Sciatic nerve (tissue), 2 donors: ENCODE measurements at places on chromosomes 4 and X.

- no peak for DNase-seq
Measured at GRCh38 chr4:86159216-86159615, 200.6 kb downstream of the MAPK10 start.

GRCh38 chrX:72002875-72003274, 92.2 kb downstream of the NHSL2 start:
- no peak for DNase-seq

DNA sequence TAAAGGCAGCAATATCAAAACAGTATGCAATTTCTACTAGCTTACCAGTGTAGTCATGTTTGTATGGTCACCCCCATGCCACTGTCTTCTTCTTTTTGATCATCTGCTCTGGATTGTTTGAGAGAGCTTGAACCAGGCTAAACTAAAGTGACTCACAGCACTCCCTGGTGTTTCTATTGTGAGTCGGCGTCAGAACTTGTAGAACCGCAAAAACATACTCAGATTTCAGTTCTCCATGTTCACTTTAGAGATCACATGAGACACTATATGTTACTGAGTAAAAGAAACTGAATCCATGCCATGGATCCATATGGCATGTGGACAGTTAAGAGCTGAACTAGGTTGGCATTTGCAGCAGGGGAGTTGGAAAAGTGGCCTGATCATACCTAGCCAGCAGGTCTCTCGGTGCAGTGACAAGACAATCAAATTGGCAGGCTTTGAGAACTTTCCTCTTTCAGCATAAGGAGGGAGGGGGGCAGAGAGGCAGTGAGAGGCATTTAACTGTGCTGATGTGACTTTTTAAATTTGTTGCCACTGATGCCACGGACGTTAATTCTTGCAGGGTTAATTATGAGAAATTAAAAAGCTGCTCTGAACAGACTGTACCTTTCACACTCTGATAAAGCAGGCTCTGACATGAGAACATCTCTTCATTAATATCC, 88.4 kb downstream of the AFF2 start:
- DNase-seq, result no peak

DNA sequence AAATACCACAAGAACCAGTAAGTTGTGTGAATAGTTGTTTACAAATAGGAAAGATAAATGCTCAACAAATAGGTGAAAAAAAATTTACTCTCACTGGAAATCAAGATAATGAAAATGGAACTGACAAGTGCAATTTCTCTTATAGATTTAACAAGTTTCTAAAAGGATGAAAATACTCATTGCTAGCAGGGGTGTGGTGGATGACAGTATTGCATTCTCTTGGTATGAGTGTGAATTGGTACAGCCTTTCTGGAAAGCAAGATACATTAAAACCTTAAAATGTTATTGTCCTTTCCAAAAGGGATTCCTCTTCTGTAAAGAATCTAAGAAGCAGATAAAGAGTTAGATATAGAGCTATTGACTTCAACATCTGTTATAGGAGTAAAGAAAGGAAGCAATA, 240.0 kb upstream of the RPS6KA3 start:
- no peak for DNase-seq

- no peak for DNase-seq
Measured at GRCh38 chrX:17591741-17592110, 145.6 kb upstream of the SCML1 start.

- no peak for DNase-seq
Measured at GRCh38 chr4:118865091-118865708, 23.5 kb upstream of the SYNPO2 start.

DNA sequence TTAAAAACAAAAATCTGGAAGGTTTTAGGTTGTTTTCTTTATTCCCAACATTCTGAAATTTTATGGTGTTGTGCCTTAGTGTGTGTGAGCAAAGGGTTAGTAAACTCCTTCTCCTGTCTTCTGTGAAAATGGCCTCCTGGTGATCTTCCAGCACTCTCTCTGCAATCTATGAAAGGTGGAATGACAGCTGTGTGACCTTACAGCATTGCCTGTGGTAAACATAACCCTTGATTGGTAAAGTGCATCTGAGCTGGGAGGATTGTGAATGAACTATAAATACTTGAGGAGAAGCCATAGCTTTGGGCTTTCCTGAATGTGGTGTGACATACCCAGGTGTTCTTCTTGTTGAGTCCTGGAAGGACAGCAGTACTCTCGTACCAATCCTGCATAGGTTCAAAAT, 10.0 kb downstream of the ART3 start:
- DNase-seq, result no peak

DNA sequence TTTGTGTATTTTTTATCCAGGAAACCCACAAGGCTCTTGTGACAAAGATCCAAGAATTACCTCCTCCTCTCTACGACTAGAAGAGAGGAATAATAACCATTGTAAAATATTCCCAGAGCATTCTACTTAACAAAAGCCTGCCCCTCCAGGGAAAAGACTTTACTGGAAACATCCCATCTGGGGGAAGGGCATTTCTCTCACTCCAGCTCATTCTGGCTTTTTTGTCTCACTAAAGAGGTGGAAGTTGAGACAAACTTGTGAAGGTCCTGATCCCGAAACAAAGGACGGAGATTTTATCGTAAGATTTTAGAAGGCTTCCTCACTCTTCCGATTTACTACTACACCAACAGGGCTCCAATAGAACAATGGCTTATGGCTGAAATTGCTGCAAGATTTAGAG, 692.0 kb upstream of the GRID2 start:
- DNase-seq, result no peak

GRCh38 chrX:150446995-150447394, 83.9 kb downstream of the MAMLD1 start:
- no peak for DNase-seq

GRCh38 chr4:13535708-13536361, 8.5 kb downstream of the NKX3-2 start:
- DNase-seq, result no peak

DNA sequence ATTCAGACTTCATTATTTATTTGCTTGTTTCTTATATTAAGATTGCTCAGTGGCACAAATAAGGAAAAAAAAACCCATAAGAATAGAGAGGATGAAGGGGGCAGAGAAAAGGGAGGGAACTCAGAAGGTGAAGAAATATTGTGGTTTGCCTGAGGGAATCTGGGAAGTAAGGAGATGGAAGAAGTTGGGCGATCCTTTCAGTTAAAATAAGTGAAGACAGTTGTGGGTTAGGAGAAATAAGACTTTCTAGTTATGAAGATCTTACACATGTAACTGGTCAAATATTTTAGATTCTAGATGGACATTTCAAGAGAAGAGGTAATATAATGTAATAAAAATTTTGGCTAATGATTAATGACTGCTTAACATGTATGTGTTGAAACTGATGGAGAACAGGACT, 138.7 kb upstream of the LIMCH1 start:
- DNase-seq, result no peak

GRCh38 chrX:2500091-2500802, 529 bp downstream of the DHRSX start:
- DNase-seq, result peak; percentile 67

DNA sequence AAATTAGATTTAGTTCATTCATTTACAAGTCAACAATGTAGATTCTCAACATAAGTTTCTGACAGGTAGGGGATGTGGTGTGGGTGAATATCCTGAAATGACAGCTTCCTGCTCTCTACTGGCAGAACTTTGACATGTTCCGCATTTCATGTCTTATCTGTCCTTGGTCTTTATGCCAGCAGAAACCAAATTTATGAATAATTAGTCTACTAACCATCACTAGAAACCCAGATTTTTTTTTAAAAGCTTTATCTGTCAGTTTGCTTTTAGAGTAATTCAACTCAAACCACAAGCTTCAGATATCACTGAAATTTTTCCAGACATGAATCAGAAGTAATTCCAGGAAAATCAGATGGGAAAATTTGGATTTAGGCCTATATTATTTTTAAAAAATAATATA, 17.9 kb downstream of the COQ2 start:
- DNase-seq, result no peak

GRCh38 chr4:60133375-60133774, 1066.8 kb upstream of the ADGRL3 start:
- DNase-seq, result no peak

DNA sequence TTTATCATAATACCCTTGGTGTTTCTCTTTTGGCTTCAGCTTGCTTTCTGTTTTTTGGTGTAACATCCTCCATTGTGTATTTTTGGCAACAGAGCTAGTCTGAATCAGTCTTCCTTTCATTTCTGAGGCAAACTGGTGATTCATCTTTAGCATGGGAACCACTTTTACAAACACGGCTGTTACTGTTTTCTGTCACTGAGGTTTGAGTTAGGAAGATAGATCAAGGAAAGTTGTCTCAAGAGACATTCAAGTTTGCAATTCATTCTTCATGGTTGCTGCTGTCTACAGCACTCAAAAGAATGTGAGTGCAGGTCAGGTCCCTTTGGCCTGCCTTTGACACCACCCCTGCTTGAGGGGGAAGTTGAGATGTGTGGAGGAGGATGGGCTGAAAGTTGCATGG, 36.3 kb downstream of the IL21 start:
- no peak for DNase-seq

GRCh38 chr4:36241771-36242170, 2.5 kb downstream of the ARAP2 start:
- DNase-seq, result no peak

GRCh38 chr4:144355811-144356757, 215.6 kb upstream of the GYPA start:
- peak; percentile 83 for DNase-seq

- no peak for DNase-seq
Measured at GRCh38 chr4:149701435-149702156, 114.0 kb downstream of the IQCM start.

DNA sequence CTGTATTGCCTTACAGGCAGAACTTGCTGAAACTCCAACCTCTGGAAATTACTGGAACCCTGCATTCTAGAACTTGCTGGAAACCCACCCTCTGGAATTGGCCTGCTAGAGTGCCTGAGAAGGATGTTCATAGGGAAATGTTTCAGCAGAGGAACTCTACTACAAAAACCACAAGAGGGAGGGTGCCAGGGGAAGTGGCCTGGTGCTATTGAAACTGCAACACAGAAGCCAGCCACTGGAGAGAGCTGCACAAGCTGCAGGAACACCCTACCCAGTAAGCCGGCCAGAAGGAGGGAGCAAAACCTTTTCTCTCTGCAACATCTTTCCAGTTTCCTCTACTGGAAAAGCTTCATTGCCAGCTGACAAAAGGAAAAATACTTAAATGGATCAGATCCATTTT, 2.5 kb upstream of the BRWD3 start:
- DNase-seq, result no peak

- no peak for DNase-seq
Measured at GRCh38 chr4:125626946-125627345, 312.2 kb downstream of the FAT4 start.

DNA sequence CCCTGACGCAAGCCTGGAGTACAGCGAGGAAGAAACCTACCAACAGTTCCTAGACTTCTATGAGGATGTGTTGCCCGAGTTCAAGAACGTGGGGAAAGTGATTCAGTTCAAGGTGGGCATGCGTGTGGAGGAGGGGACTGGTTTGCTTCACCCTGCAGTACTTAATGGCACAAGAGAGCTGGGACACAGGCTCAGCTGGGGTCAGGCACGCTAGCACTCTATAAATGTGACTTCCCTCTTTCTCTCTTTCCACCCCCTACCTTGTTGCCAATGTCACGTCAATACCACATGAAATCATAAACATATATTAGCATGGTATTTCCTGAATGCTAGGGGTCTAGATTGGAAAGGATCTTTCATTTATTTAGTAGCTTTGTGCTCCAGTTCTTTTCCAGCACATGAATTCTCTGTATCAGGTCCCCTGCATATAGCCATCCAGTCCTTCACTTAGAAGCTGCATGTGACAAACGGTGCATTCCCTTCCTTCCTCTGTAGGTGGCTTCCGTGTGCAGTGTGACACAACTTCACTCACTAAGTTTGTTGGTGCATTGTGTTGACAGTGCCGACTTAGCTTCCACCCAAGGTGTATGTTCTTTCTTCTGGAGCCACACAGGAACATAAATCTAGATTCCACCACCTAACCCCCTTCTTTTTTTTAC, 25.6 kb downstream of the ZRSR2 start:
- DNase-seq, result no peak

DNA sequence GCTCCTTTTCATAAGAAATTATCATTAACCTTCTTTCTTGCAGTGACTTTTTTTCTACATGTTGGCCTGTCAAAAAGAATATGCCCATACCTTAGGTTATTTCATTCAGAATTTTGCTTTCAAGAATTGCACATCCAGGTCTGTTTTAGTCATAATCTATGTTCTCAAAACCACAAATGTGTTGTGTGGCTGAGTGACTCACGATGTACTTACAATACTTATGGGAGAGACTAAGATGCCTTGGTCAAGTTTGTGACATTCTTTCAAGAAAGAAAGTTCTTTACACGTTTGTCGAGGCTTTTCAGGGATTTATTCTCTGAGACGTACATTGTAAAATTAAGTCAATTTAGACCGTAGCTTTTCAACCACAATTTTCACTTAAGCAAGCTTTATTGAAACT, 396.7 kb downstream of the FSTL5 start:
- no peak for DNase-seq

DNA sequence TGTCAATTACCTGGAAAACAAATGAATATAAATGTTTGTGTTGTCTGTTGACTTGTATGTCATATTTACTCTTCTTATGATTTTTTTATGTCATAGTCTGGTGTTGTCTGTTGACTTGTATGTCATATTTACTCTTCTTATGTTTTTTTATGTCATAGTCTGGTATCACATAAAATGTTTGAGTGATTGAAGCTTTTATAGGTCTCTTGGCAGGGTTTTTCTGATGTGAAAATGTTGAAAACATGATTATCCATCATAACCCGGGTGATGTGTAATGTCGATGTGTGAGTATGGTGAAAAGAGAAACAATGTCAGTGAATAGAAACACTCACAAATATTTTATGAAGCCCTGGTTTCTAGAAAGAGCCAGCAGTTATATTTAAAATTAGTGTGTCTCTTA, 335.7 kb downstream of the BMPR1B start:
- DNase-seq, result no peak

DNA sequence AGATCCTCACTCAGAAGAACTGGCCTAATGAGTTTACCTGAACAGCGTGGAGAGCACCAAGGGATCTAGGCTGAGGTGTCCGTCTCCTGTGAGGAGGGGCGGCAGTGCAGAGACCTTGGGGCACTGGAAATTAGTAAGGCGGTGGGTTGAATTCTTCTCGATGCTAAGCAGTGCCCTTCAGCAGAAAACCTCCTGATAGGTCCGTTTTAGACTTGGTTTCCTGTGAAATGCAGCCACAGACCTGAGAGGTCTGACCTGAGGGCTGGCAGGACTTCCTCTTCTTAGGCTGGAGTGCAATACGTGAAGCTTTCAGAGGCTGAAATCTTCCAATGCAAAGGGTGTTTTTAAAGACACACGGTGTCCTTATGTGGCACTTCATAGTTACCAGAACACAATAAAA, at the start of gene CLNK:
Gene CLNK (minus strand): TSS at position 138 of the 400 bp plus-strand sequence. CDS start 16,899 bp downstream, outside the sequence.
- DNase-seq, result no peak
